ENCODE measurements at places on chromosomes 4 and X.
A peak's percentile ranks its signal among the peaks of the same experiment; 100 is the strongest.

DNA sequence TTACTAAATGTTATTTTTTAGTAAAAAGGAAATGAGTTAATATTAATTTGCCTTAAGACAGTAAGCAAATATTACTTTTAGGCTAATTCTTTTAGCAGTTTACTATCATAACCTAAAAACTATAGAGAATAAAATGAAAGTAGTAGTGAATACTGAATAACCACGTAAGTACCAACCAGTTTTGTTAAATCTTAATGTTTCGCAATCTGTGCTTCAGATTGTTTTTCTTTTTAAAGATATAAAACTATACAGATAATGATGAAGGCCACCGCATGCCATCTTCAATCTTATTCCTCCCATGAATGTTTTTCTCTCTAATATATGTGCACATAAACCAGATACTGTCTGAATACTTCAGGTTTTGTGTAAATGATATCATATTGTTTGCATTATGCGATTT lies 6.0 kb downstream of the RRH start:
- DNase-seq: no peak

GRCh38 chrX:39528161-39528916 lies 569.4 kb downstream of the BCOR start:
- no peak for DNase-seq

DNA sequence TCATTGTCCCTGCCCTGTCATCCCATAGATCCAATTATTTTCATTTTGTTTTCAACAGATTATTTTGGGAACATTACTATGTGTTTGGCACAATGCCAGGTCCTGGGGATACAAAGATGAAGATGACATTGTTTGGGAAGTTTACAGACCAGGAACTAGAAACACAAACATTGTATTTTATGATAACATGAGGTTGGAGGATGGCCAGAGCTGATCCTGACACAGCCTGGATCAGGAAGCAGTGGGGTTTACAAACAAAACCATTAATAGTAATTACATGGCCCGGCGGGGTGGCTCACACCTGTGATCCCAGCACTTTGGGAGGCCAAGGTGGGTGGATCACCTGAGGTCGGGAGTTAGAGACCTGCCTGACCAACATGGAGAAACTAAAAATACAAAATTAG lies 29.9 kb downstream of the CLRN2 start:
- DNase-seq: no peak

DNA sequence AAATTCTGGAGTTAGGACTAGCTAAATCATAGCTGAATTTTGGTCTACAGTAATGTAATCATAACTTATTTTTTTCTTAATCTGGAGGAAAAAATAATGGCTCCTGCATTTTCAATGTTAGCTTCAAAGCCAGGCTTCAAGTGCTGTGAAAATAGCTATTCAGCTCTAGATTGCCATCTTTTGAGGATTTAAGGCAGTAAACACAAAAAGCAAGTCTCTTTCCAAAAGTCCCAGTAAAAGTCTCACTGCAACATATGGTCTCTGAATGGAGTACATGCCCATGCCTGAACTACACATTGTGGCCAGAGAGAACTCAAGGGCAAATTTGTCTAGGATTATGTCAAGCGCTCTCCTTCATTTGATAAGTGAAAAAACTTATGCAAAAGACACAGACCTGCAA lies 720.9 kb downstream of the FSTL5 start:
- no peak for DNase-seq

- no peak for DNase-seq
Observed at GRCh38 chrX:36581030-36581429, 427.1 kb upstream of the FAM47C start.

GRCh38 chrX:55109306-55109705 lies 20.5 kb downstream of the PAGE2 start:
- DNase-seq: no peak

DNA sequence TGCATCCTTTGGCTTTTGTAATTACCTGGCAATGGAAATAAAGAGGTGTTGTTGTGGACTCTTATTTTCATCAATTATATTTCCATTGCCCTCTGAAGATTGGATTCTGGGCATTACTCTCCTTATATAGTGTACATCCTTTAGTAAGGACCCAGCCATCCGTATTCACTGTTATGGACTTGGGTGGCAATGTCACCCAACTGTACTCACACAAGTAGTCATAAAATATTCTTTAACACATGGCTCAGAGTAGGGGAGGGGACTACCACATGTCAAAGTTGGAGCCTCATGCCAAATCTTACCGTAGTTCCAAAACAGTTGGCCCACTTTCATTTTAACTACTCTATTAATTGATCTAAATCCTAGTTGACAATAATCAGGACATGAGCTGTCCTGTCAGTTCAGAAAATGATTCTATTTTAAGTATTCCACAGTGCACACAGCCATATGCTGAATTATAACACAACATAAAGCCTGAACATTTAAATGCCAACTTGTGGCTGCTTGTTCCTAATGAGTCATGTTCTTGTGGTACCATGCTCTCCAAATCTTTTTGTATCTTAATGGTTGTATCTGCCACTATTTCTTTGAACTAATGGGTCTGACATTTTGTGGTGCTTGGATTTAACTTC lies 4.9 kb downstream of the FRAS1 start:
- no peak for DNase-seq

GRCh38 chrX:22121161-22121560 lies 89.0 kb downstream of the PHEX start:
- DNase-seq: no peak

DNA sequence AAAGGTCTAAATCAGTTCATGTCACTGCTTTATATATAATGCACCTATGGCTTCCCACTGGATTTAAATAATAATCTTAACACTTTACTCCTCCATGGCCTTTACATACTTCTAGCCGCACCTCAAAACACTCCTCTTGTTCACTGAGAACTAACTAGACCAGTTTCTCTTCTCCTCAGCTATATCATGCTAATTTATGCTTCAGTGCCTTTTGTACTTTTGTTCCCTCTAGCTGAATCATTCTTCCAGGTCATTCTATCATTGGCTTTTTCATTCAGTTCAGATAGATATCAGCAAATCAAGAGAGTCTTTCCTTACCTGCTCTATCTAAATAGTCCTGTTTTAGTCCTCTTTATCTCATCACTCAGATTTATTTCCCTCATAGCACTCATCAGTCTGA lies 64.2 kb downstream of the TET2 start:
- DNase-seq: no peak

DNA sequence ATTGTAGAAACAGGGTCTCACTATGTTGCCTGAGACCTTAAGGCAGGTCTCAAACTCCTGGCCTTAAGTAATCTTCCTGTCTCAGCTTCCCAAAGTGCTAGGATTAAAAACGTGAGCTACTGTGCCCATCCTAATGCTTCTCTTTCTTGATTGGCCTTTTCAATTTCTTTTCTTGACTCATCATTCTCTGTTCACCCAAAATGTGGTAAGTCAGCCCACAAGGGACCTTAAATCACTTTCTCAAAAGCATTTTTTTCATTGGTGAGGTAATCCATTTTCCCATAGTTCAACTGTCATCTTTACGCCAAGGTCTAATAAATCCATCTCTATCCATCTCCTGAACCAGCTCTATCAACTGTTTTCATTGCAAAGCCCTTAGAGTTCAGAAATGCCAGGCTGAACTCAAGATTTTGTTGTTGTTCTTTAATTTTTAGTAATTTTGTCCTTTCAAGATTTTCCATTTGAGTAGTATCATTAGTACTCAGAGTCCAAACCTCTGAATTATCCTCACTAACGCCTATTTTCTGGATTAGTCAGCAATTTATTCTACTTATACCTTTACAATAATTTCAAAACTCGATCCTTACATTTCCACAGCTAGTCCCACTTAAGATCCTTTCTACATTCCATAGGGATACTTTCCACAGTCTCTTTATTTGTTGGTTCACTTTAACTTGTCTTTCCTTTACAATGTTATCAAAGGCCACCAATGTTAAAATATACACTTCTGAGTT lies 528.6 kb downstream of the IL15 start:
- no peak for DNase-seq

DNA sequence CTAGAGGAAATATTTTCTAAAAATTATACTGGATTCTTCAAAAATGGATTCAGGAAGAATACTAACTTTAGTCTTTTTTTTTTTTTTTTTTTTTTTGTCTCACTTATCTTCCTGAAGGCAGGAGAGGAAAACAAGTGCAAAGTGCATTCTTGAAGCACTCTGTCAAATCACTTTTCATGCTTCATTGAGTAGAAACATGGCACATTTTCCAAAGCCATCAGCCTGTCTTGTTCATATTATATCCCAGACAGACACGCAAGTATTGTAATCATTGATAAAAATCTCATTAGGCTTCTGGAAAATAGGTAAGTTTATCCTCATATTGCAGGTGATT lies 1.2 kb downstream of the BBS12 start:
- no peak for DNase-seq

GRCh38 chrX:51395810-51396728 lies 63.4 kb downstream of the NUDT10 start:
- no peak for DNase-seq

- no peak for DNase-seq
Observed at GRCh38 chrX:16491461-16491860, 158.5 kb upstream of the S100G start.

DNA sequence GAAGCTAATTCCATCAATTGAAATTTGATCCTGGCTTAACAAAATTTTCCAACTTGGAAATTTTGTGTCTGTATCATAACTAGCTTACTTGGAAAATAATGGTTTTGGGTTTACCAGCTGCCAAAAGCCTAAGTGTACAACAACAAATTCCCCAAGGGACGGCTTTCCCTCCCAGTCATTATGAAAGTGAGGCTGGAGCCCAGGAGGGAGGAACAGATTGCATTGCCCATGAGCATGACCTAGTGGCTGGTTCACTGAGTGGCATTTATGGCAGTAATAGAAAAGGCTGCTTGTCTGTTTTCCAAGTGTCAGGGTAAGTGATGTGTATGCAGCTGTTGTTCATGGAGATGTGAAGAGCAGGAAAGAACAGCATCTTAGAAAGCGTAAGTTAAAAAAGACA lies 70.8 kb upstream of the HHIP start:
- no peak for DNase-seq

DNA sequence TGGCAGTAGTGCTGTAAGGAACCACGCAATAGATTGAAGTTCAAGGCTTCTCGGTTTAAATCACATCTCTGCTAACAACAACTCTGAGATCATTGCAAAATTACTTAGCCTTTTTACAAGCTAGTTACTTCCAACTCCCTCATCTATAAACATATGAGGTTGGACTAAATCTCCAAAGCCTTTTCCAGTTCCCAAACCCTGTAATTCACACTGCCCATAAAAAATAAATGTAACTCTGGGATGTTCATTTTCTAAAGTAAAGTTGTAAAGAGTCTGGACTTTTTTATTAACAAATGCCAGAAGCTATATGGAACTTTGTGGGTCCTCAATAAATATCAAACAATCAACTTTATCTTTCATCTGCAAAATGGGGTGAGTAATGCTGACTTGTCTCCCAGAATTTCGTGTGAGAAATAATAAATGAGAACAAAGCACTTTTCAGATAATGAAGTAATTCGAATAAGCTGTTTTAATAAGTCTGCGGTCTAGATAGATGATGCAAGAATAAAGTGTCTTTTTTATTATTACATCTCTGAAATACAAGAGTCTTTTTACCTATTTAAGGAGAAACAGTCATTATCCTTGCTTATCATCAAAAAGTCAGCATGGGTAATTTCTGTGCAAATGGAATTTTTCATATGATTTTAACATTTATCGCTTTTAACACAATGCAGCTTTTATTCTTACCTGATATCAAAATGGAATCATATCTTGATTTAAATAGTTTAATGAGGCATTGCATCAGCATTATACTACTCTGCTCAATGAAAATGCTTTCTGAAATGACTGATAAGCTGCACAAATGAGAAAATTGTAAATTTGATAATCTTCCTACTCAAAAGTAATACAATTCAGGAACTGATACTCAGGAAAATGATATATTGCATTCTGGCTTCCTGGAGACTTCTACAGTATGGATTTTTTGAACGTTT lies 252.6 kb downstream of the BANK1 start:
- DNase-seq: peak; percentile 8

DNA sequence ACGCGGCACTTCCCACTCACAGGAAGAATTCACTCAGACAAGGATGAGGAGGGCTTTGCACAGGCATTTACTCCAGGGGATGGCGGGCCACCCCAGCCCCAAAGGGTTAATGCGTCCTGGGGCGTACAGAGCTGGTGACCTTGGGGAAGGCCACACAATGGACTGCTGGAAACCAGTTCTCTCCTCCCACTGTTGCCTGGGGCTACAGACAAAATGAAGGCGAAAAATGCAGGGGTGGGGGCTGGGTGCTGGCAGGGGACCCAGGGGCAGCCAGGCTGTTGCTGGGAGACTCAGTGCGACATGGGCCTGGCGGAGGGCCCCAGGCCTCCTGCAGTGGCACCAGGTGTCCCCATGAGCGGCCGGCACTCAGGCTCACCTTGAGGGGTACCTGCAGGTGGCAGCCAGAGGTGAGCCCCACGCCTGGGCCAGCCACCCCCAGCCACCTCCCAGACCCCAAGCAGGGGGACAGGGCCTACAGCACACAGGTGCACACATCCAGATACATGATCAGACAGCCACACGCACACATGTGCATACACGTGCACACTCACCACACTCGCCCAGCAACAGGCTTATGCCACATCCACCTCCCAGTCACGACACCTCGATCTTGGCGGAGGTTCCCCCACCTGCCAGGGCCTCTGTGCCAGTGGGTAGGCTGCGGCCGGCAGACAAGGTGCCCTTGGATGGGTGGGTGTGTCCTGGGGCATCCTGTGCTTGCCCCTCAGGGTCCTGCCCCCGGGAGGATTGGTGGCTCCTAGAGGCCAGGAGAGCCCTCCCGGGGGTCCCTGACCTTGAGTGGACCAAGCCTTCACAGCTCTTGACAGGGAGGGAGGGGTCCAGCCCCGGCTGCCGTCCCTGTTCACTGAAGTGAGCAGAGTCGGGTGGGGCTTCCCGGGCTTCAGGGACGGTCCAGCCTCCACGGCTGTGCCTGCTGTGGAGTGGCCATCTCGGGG lies 13.1 kb downstream of the NAT8L start:
- DNase-seq: no peak

DNA sequence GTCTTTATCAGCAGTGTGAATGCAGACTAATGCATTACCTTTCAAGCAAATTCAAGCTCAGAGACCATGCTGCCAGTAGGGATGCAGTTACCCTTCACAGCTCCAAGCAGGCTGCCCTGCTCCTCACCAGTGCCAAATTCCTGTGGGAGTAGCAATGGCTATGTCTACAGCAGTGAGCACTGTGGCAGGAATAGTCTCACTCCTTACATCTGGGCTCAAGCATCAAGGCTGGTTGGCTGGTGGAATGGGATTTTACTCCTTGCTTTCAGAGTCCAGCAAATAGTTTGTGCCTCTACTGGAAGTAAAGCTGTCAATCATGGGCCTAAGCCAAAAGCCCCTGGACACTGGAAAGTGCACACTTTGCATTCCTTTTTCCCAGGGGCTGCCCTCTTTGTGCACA lies 1030.8 kb downstream of the SH3BGRL start:
- no peak for DNase-seq

GRCh38 chr4:40940317-40940741 lies 190.6 kb downstream of the NSUN7 start:
- no peak for DNase-seq

- DNase-seq: no peak
Observed at GRCh38 chr4:85522836-85523235, 47.9 kb downstream of the ARHGAP24 start.

DNA sequence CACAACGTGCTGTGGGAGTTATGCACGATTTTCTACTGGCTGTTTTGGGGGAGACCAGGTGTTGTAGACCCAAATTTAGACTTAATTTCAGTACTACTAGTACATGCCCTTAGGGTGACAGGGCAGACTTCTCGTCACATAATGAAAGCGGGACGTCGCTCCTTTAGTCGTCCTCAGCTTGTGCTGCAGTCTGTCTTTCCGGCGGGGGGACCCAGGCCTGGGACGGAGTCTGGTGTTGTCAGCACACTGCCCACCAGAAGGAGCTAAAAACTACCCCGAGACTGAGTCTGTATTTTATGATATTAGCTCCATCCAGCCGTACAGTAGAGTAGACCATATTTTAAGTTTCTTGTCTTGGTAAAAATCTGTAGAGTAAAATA lies 35.5 kb downstream of the NOP14 start:
- DNase-seq: no peak
